ENCODE measurements at places on chromosomes 5 and 9.

DNA sequence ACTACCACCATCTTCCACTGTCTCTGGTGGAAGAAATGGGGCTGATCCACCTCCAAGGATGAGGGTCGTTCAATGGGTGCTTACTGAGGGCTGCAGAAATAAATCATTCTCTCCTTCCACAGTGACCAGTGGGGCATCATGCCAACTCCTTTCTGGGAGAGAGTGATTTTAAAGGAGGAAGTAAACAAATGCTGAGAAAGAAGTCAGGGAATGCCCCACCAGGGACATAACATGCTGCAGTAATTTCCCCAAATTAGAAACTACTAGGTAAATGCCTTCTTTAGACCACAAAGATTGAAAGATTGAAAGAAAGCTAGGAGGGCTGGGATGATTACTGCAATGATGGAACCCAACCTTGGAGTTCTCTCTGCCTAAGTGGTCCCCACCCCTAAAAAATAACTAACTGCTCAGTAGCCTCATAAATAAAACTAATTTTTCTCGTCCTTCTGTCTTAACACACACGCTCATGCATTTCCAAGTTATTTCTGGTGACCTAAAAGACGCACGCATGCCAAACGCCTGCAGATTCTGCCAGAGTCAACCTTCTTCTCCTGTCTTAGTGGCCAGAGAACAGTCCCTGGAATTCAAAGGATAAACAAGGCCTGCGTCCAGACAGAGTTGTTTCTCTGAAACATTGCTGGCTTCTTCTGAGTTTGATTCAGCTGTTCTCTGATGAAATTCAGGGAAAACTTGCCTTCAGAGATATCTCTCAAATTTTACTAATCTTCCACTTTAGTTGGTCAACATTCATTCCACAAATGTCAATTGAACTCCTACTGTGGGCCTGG, 250.0 kb downstream of the NR3C1 start:
- no peak for DNase-seq

DNA sequence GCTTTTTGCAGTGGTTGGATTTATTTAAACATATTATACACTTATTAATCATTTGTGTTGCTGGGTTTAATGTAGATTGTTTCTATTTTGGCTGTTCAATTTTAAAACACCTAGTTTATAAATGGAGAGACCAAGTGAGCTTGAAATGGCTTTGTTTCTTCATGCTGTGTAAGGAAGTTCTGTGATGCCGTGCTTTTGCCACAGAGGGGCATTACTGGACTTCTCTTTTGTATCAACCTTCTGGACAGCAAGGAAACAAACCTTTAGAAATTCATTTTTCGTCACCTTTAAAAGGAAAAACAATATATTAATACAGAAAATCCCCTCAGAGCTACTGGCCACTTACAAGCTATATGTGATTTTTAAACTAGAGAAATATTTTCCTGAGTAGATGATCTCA, 81.9 kb downstream of the DMRTA1 start:
- DNase-seq = no peak

DNA sequence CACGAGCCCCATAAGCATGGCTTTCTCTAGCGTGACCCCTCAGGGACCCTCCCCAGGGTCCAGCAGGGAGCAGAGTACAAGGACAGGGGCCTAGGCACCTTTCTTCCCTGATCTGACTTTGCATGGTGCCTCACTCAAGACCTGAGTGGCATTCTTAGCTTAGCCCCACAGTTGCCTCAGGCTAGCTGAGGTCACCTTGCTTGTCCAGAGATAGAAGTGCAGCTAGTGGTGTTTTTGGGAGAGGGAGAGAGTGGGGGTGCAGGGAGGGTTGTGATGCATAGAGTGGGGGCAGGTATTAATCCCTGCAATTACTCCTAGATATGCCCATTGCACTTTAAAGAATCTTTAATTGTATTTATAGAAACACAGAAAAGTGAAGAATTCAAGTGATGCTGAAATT, 8.4 kb upstream of the TRIO start:
- no peak for DNase-seq

GRCh38 chr9:108980893-108981292, 32.4 kb downstream of the CTNNAL1 start:
- no peak for DNase-seq

GRCh38 chr5:74040065-74040551, 414.1 kb downstream of the ARHGEF28 start:
- no peak for DNase-seq

DNA sequence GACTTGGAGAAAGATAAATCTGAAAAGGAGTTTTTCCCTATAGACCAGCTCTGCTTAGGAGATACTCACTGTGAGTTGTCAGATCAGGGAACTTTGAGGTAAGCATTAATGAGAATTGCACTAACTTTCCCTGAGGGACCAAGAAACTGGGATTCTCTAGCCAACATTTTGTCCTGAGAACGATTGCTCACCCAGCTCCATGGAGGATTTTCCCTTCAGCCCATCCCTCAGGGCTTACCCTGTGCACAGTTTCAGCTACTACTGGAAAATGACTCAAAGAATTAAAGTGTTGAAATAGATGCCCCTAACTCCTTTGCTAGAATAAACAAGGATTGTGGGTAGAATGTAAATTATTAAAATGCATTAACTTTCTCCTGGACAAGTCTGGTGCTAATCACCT, 237.2 kb upstream of the IL12B start:
- DNase-seq = no peak

DNA sequence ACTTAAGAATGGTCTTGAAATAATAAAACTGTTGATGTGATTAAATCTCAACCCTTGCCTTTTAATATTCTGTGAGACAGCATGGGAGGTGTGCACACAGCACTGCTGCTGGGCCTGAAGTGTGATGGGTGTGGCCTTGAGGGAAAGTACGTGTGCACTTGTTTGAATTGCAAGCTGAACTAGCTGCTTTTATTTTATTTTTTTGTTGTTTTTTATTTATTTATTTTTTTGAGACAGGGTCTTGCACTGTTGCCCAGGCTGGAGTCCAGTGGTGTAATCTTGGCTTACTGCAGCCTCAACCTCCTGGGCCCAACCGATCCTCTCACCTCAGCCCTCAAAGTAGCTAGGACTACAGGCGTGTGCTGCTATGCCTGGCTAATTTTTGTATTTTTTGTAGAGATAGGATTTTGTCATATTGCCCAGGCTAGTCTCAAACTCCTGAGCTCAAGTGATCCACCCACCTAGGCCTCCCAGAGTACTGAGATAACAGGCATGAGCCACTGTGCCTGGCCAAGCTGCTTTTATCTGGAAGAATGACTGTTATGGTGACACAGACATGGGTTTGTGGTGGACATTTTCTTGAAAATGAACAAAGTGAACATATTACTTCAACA, 58.9 kb downstream of the GPR107 start:
- no peak for DNase-seq

- no peak for DNase-seq
Measured at GRCh38 chr5:50300878-50301277, 140.2 kb downstream of the EMB start.

- no peak for DNase-seq
Measured at GRCh38 chr9:87212605-87213021, 265.3 kb upstream of the GAS1 start.

DNA sequence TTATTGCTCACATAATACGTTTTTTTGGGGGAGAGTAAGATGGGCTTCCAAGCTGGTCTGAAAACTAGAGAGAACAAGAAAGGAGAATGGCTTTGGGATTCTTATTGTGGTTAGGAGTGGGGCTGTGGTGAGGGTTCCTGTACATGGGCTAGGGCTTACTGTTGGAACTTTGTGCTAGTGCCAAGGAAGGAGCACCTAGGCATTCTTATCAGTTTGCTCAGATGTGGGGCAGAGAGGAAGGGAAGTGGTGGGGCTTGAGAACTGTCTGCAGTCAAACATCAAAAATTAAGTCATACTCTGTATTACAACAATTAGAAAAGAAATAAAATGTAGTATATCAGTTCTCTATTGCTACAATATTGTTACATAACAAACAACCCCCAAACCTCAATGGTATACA, 4.0 kb upstream of the THBS4 start:
- no peak for DNase-seq

DNA sequence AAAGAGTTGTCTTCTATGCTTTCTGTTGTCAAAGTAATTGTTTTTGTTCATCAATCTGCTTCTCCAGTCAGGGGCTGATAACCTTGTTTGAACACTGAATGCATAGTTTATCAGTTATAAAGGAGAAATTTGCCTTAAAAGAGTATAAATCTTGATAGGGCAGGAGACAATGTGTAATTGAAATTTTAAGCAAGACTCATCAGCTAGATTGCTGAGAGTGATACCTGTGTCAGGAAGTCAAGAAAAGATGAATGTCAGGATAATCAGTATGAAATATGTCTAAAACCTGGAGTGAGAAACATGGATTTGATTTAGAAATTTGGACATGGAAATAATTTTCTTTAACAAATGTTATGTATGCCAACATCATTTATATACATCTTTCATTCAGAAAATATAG, 1258.1 kb downstream of the EFNA5 start:
- DNase-seq = no peak

DNA sequence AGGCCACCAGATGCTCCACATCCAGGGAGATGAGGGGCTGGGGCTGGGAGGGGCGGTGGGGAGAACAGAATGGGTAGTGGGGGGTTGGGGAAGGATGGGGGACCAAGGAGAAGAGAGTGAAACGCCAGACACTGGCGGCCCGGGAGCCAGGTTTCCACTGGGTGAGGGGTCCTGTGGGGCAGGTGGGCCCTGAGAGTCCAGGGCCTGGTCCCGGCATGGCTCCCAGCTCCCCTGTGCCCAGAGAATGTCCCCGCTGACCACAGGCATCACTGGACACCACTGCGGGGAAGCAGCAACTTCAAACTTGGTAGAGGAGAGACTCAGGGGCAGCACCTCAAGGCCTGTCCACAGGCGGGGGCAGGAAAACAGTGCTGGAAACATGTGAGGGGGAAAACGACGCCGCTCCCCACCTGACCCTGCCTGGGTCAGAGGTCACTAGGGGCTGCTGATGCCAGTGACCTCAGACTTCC, 13.2 kb downstream of the NINJ1 start:
- DNase-seq = peak; percentile 12

DNA sequence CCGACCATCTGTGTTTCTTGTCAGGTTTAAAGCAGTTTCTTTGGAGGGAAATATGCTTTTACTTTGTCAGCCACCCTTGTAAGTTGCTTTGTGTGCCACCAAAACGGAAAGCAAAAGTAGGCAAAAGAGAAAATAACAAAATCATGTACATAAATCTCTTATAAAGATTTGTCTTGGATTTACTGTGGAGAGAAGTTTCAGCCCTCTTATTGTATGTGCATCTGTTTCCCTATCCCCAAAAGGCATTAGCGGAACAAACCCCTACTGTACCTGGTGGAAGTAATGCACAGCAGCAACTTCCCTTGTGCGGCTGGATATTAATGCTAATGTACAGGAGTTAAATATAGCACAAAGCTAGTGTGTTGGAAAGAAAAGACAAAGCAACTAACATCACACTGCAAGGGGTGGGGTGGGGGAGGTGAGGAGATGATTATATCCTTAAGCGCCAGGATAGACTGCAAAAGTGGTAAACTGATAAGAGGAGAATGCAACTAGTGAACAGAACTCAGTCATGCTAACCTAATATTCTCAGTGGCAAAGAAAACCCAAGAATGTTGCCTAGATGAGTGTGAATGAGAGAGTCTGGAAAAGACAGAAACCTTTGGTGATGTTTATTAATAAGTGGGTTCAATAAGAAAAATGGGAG, 396.5 kb upstream of the MEF2C start:
- no peak for DNase-seq

- no peak for DNase-seq
Measured at GRCh38 chr5:104955479-104955878, 1392.9 kb upstream of the NUDT12 start.

All from D721Med (cell line).